Mesothelial cell of epicardium (in vitro differentiated cells): ENCODE measurements at places on chromosomes 3 and 15.
A peak's percentile ranks its signal among the peaks of the same experiment; 100 is the strongest.

GRCh38 chr3:150666167-150666566, 37.6 kb downstream of the ERICH6 start:
- no peak for DNase-seq

GRCh38 chr3:196948442-196949284, 6.3 kb upstream of the NCBP2 start:
- DNase-seq: no peak

DNA sequence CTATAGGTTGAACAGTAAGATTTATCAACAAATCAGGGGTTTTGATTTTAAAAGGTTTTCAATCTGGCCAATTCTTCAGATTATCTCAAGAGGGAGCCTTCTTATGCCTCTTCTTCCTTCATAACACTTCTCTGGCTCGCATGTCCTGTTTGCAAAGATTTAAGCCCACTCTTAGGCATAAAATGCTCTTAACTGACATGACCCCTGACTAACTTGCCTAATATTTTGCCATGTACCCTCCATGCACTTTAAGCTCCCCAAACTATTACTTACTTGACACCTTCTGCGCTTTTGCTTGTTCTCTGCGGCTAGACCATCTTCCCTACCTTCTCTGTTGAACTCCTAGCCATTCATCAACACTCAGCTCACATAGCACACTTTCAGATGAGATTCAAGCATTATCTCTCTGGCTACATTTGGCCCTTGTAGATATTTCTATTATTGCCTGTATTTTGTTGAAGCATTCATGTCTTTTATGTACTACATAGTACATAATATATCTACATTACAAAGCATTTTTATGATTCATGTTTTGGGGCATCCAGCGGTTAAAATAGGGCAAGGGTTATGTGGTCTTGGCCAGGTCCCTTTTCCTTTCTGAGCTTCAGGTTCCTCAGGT, 1.0 kb upstream of the ARIH1 start:
- no peak for DNase-seq

DNA sequence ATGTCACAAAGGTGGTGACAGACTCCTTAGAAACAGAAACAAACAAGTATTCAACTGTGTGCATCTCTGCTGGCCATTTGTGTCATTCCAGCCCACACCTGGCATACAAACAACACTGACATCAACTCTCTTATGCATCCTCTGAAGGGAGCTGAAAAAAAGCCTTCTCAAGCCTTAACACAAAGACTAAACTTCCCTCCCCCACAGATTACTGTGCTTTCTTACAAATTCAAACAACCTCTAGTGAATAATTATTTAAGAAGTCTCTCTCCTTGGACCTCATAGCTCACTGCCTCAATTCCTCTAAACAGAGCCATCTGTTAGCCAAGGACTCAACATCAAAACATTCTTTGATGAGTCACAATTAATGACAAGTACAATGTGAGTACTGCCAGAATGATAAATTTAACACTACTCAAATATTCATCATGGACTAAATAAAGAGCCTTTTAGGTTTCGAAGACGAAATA, 132.1 kb downstream of the WDR76 start:
- DNase-seq: no peak

- DNase-seq: peak; percentile 55
Measured at GRCh38 chr3:45929042-45929679, 14.1 kb upstream of the CXCR6 start.

DNA sequence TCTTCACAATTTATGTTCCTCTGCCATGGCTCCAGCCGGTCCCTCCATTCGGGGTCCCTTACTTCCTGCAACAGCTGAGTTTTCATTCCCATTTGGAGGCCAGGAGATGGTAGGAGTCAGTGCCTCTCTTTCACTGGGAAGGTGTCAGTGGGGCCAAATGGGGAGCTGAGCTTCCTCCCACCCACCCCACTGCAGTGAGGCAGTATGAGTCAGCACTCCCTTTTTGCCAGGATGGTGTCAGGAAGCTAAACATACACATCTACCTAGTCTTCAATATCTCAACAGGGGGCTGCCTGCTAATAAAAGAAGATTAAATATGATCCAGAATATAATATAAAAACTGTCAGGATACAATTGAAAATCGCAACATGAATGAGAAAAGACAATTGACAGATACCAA, 12.7 kb upstream of the ACTC1 start:
- no peak for DNase-seq

DNA sequence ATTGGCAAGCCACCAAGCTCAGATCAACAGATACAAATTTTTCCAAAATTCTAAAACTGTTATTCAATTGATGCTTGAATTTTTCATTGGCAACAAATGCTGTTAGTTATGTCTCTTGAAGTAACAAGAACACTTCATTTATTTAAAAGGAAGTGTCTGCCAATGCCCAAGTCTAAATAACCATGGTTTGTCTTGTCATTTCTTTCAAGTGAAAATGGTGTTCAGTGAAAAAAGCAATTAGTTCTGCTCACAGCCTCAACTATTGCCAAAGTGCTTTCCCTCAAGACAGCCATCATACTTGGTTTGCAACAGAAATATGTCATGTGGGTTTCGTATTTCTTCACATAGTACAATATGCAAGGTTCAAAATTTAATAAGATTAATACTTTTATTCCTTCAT, 312.6 kb upstream of the LMCD1 start:
- no peak for DNase-seq
